Substantia nigra (tissue), 51 donors: ENCODE measurements at places on chromosomes 5 and 9.

DNA sequence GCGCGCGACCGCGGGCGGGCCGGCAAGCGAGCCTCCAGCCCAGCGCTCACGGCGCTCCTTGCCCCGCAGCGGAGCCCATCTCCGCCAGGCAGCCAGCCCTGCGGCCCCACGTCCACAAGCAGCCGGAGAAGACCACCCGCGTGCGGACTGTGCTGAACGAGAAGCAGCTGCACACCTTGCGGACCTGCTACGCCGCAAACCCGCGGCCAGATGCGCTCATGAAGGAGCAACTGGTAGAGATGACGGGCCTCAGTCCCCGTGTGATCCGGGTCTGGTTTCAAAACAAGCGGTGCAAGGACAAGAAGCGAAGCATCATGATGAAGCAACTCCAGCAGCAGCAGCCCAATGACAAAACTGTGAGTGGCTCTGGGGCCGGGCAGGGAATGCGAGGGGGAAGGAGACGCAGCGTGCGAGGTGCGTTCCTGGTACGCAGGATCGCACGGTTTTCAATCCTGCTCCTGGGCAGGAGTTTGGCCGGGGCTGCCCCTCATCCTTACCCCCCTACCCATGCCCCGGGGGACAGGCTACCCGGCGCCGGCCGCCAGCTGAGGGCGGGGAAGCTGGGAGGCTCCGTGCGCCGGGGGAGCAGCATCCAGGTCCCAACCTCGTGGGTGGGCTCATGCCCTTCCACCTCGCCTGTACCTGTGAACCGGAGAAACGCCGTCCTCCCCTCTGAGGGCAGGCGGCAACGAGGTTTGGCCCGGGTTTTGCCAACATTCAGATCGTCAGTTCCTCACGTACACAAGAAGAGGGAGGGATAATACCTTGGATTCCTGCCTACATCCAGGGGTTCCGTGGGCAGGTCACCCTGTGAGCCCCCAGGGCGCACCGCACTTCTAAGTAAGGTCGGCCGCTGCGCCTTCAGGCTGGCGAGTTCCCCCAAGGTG lies 6.6 kb downstream of the ISL1 start:
- no peak for DNase-seq

DNA sequence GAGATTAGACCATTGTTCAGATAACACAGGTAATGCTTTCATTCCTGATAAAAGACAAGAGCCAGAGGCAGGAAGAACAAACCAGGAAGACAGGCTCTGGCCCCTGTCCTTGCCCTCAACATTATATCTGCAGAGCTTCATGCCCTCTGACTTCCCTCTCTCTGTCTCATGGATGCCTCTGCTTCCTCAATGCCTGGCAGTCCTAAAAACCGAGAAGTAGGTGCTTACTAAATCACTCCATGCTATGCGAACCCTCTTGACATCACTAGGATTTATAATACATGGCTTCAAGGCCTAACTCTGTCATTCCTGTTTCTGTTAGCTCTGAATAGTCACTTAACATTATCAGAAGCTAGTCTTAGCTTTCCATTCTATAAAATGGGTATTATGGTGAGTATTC lies 117.8 kb downstream of the TLR4 start:
- DNase-seq: no peak

GRCh38 chr5:173010021-173010420 lies 26.4 kb downstream of the ATP6V0E1 start:
- no peak for DNase-seq

- DNase-seq: no peak
These were observed at the start of gene CDX1 for GRCh38 chr5:150166650-150167511. TSS of gene CDX1 (plus strand) at chr5:150166778. CDS start at chr5:150166877, 99 bp downstream.

- DNase-seq: no peak
These were observed 73.3 kb upstream of the NREP start for GRCh38 chr5:111830333-111830732.

DNA sequence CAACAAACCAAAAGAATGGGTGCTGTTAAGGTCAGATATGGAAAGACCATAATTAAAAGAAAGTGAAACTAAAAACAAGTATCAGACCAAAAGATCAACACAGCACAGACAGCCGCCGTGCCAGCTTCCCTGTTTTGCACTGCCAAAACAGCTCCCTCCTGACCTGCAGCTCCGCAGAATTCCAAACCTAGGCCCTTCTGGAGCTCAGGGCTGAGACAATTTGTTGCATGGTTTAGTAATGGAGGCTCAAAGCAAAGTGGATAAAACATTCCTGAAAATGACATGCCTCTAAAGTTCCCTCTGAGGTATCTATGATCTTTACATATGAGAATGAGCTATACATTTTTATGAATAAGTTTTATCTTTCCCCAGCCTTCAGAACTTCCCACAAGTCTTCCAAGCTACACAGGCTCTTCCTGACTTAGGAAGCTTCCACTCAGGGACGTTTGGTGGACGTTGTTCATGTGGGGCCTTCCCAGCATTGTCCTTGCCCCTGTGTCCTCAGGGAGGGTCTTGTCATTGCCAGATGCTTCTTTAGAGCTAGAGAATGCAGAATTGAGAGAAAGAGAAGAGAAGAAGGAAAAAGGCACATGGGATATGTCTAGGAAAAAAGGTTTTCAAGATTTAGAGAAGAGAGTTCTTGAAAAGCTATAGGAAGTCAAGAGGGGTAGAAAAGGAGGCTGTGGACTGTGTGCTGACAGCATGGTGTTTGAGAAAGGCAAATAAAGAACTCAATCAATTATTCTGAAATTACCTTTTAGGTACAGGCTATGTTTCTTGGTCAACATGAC lies 28.4 kb upstream of the SSBP2 start:
- DNase-seq: peak; percentile 33

GRCh38 chr5:4630031-4630430 lies 510.1 kb upstream of the ADAMTS16 start:
- DNase-seq: no peak

DNA sequence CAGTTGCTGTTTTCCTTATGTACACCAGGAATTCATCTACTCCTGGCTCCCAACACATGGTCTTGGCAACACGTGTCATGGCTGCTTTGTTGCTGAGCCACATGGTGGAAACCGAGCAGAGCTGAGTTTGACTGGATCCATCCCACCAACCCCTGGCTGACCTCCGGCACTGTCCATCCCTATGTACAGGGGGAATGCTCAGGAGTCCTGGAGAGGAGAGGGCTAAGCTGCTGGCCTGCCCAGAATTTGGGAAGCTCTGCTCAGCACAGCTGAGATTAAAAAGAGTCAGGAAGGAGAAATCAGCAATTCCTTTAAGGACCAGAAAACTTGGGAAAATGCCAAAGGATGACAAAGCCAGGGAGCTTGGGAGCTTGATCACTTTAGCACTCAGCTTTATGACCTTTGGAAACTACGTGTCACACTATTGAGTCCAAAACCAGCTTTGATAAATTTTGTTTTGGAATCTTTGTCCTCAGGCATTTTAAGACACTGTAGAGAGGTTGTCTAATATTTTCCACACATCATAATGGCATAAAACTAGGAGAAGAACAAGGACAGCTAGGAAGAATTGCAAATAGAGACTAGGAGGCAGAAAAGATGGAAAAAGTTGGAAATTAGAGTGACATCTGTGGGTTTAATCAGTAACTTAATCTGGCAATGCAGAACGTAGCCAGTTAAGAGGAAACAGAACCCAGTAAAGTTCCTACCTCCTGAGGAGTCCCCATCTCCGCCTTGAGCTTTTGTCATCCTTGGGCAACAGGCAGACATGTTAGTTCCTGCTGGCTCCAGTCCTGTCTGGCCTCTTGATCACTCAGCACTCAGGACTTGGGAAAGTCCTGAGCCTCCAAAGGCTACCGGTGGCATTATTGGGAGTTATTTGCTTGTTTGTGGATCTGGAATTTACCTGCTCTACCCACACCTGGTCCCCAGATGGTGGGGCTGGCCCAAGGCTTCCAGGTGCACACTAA lies 62.5 kb upstream of the PLPP1 start:
- no peak for DNase-seq

DNA sequence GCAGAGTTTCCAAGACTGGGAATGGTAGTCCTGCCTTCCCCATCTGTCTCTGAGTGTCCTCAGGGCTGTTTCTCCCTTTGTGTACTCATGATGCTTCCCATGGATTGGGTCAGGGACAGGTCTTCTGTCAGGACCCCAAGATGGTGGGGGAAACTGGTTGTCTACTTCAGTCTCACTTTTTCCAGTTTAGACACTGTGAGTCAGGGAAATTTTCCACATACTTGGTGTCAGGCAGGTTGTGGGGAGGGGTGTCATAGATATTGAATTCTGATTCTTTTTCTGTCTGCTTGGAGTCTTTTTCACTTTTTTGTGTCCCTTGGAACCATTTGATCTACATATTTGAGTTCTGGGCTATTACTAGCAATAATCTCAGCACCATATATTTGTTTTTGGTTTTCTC lies 10.3 kb downstream of the POLK start:
- DNase-seq: no peak

DNA sequence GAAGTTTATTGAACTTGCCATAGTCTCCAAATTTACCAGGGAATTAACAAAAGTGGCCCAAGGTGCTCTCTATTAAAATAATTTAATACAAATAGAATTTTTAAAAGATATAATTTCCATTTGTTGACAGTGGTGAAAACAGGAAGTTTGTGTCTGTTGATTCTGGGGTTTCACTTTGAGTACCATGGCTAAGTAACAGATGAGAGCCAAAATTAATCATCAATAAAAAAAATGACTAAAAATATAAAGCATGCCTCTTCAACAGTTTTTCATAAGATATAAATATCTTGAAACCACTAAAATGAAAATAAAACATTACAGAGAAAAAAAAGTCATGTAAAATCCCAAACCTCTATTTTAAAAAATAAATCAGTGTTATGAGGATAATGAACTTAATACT lies 49.8 kb downstream of the SGCD start:
- DNase-seq: no peak

- DNase-seq: no peak
These were observed 92.8 kb downstream of the MVB12B start for GRCh38 chr9:126419475-126419874.

- no peak for DNase-seq
These were observed 109.3 kb upstream of the HAND1 start for GRCh38 chr5:154587123-154588026.

GRCh38 chr9:87698069-87698809 lies 27.7 kb upstream of the CTSL start:
- no peak for DNase-seq

DNA sequence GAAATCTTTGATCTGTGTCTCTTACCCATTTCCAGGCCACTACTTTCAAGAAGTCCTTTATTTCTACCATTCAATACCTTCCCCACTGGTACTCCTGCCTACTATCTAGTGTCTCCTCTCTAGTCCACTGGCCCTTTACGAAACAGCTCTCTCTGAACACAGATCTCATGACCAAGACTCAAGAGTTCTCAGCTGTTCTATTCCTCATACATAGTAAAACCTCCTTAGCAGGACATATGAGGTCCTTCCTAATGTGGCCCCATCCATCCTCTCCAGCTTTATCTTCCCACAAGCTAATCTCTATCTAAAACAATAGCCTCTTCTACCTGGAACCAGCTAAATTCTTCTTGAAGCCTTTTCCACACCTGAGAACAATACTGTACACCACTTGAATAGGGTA lies 2.6 kb downstream of the TEX10 start:
- DNase-seq: no peak

GRCh38 chr5:75678155-75678554 lies 39.1 kb downstream of the POC5 start:
- DNase-seq: no peak

GRCh38 chr5:12413075-12413474 lies 508.8 kb upstream of the CTNND2 start:
- no peak for DNase-seq

DNA sequence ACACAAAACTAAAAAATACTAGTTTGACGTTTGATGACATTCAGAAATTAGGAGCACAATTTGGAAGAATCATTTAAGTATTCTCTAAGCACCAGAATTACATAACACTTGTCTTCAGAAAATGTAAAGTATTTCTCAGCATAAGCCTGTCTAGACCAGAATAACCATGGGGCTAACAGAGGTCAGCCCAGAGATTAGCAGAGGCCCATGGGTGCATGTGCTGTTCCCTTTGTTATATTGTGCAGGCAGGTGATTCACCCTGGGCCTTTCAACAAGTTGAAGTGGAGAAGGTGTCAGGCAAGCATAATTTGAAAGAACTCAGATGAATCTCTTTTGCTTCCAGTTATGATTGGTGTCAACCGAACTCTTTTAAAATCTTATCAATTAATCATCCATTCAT lies 227.9 kb downstream of the LURAP1L start:
- DNase-seq: no peak

DNA sequence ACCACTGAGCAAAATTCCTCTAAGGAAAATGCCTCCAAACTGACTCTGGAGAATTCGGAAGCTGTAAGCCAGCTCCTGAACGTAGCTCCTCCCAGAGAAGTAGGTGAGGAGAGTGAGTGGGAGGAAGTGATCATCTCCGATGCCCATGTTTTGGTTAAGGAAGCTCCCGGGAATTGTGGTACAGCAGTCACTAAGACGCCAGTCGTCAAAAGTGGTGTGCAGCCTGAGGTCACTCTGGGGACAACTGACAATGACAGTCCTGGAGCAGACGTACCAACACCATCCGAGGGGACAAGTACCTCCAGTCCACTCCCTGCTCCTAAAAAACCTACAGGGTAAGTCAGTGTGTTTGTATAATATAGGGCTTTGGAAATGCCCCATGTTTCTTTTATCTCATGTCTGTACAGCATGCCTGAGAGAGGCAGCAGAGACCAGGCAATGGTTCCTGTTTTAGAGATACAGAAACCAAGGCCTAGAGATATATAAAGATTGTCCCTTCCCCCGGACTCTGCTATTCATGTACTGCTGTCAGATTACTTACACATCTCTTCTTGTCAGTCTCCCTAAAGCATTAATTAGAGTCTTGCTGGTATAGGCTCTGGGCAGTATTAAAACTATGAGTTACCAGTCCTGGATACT lies 23.9 kb downstream of the HMGXB3 start:
- no peak for DNase-seq
